SK-N-SH (cell line): ENCODE measurements at places on chromosomes 3 and 15. TPM values are rescaled to one million over a fixed set of nuclear protein-coding genes. Genes with fewer than 3 reads are reported as not detected.

The SGO1 gene
- polyA plus RNA-seq = 1.6 and 2.2 TPM in 2 replicates

The TRIM42 gene
- polyA plus RNA-seq = not detected in 2 replicates

The RTP1 gene
- polyA plus RNA-seq = not detected in 2 replicates

GRCh38 chr3:107346564-107346963 lies 30.7 kb upstream of the CCDC54 start:
- DNase-seq = no peak
- no peak overlapping the region for H3K27ac ChIP-seq
- no peaks in the 10 kb centered on the region for H3K27me3 ChIP-seq
- no peaks in the 10 kb centered on the region for H3K36me3 ChIP-seq
- no peak overlapping the region for H3K4me3 ChIP-seq
- no peaks in the 10 kb centered on the region for H3K4me1 ChIP-seq

DNA sequence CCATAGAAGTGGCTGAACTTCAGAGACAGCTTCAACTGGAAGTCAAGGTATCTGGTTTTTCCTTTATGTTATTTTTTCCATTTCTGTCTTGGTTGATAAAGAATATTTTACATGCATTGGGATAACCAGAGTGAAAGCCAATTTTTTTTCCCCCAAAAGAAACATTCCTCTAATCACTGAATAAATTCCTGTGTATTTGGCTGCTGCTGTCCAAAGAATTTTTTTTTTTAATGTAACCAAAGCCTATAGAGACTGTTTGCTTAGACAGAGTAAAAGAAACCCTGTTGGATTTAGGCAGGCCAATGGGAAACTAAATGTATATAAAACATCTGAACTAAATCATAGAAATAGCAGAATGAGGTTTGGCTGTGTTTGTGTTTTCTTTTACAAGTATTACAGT lies 75.2 kb downstream of the CGNL1 start:
- H3K4me1 ChIP-seq = no peaks in the 10 kb centered on the region
- no peak overlapping the region for H3K27ac ChIP-seq
- H3K4me3 ChIP-seq = no peak overlapping the region
- H3K27me3 ChIP-seq = no peaks in the 10 kb centered on the region
- H3K36me3 ChIP-seq = no peaks in the 10 kb centered on the region
- no peak for DNase-seq

DNA sequence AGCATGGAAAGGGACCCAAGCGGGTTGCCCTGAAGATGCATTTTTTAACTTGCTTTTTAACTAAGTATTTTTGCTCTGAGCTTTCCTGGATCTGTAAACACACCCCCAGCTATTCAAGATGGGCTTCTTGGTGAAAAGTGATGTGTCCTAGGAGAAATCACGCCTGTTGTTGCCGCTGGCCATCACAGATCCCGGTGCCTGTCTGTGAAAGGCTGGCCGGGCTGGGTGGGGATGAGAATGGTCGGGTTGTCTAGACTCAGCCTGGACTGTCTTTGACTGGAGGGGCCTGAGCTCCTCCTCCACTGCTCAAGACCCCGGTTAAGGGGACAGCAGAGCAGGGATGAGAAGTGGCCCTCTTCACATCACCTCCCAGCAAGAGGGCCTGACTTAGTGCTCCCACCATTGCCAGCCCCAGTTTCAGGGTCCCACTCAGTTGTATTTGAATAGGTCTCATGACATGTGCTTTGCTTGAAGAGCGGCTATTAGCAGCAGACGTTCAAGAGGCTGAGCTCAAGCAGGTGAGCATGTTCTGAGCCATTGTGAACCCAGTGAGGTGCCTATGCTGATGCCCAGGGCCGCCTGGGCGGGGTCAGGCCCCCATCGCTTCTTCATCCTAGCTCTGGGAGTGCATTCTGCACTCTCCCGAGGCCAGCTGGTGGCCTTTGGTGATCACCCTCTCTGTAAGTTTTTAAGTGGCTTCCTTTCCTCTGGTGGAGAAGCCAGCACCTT lies 79.9 kb downstream of the IGF1R start:
- no peak overlapping the region for H3K4me3 ChIP-seq
- H3K27ac ChIP-seq = peak overlapping the region; percentile 99
- H3K27me3 ChIP-seq = no peaks in the 10 kb centered on the region
- no peaks in the 10 kb centered on the region for H3K36me3 ChIP-seq
- DNase-seq = no peak

- no peak for DNase-seq
- no peaks in the 10 kb centered on the region; the same call in 1 of the 2 replicates for H3K4me1 ChIP-seq
- H3K36me3 ChIP-seq = no peaks in the 10 kb centered on the region
- no peak overlapping the region for H3K27ac ChIP-seq
Observed at GRCh38 chr3:58646503-58646902, 20.1 kb downstream of the FAM3D start.

DNA sequence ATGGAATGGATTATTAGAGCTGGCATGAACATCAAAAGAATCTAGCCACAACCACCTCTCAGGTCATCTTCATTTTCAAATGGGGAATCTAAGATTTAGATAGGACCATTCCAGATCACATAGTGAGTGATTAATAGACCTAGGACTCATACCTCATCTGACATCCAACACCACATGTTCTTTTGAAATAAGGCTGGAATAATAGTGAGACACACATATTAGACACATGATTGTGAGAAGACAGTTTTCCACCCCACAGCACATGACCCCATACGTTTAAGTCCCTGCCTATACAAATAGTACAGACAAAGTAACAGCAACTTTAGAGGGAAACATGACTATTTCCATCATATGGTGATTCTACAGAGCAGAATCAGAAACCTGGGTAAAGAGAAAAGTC lies 344.7 kb upstream of the TPRG1 start:
- no peaks in the 10 kb centered on the region for H3K27me3 ChIP-seq
- H3K27ac ChIP-seq = no peak overlapping the region

DNA sequence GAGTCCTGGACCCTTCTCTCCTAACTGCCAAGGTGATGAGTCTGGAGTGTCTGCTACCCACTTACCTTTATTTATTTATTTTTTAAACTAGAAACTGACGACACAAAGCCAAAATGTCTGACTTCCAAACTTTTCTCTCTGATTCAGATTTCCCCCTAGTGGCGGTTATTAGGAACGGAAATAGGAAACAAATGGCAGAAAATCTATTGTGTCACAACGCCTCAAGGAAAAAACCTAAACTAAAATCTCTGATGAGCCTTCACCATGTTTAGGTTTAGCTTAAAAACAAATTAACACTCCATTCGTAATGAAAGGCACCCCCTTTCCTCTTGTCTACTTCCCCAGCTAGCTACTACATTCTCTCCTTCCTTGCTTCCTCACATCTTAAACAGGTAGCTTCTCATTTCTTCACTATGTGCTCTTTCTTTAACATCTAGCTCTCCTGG lies 94.0 kb upstream of the MEX3B start:
- H3K27ac ChIP-seq = peak overlapping the region; percentile 48
- H3K4me3 ChIP-seq = no peak overlapping the region; the same call in 1 of the 2 replicates
- H3K27me3 ChIP-seq = no peaks in the 10 kb centered on the region
- H3K4me1 ChIP-seq = peaks cover 3% of the 10 kb centered on the region
